ENCODE measurements at places on chromosomes 2 and 18.

DNA sequence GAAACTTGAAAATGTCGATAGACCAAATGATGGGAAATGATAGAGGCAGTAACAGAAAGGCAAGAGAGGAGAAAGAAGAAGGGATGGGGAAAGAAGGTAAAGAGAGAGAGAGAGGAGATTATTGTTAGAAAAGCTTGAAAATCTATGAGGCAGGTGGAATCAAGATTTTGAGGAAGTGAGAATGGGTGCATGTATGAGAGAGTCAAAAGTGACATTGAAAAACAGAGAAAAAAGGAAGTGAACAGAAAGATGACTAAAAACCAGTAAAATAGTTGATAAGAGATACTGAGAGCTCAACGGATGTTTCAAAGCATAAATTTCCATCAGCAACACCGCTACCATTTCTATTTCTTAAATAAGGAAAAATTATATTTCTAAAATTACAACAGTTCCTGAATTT lies 327.4 kb upstream of the CWC22 start:
- no peaks in the 10 kb centered on the region for H3K27me3 ChIP-seq
- no peak overlapping the region for H3K27ac ChIP-seq
- H3K4me1 ChIP-seq, result no peaks in the 10 kb centered on the region
- no peak overlapping the region for H3K4me3 ChIP-seq

- H3K27ac ChIP-seq, result no peak overlapping the region
- H3K4me1 ChIP-seq, result peaks cover 23% of the 10 kb centered on the region
- H3K27me3 ChIP-seq, result no peaks in the 10 kb centered on the region
- peak overlapping the region; percentile 60 for H3K4me3 ChIP-seq
- H3K36me3 ChIP-seq, result no peaks in the 10 kb centered on the region
Measured at GRCh38 chr2:225041207-225041850, 939 bp downstream of the DOCK10 start.

- H3K27ac ChIP-seq, result no peak overlapping the region
- H3K27me3 ChIP-seq, result no peaks in the 10 kb centered on the region
- no peak overlapping the region for H3K4me3 ChIP-seq
- no peaks in the 10 kb centered on the region for H3K36me3 ChIP-seq
- DNase-seq, result no peak
Measured at GRCh38 chr2:21067125-21067524, 23.3 kb upstream of the APOB start.

DNA sequence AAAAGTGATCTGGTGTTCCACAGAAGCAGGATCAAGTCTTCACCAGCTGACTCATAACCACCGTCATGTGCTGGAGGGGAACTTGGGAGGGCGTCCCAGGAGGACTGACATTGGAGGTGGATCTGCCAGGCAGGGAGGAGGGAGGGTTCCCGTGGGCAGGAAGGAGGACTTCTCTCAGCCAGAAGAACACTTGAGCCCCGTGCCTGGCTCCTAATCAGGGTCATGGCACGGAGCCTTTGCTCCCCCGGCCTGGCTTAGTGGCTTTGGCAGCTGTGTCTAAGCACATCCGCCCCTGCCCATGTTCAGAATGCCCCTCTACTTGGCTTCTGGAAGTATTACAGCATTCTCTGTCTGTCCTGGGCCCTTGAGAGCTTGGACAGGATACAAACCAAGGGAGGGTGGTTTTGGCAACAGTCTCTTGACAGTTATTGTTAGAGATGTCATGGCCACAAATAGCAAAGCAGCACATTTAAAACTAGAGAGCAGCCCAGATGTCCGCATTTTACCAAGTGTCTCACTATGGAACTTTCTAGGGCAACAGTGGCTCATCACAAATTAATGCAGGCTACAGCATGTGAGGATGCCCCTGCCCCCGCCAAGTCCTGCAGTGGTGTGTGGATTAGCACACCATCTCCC lies 11.5 kb downstream of the PPP1R7 start:
- DNase-seq, result peak; percentile 95
- no peaks in the 10 kb centered on the region for H3K27me3 ChIP-seq
- no peak overlapping the region for H3K4me3 ChIP-seq
- H3K27ac ChIP-seq, result peak overlapping the region; percentile 66

GRCh38 chr2:209905691-209906090 lies 96.7 kb upstream of the RPE start:
- no peak overlapping the region for H3K27ac ChIP-seq
- H3K4me1 ChIP-seq, result no peaks in the 10 kb centered on the region
- no peaks in the 10 kb centered on the region for H3K36me3 ChIP-seq

DNA sequence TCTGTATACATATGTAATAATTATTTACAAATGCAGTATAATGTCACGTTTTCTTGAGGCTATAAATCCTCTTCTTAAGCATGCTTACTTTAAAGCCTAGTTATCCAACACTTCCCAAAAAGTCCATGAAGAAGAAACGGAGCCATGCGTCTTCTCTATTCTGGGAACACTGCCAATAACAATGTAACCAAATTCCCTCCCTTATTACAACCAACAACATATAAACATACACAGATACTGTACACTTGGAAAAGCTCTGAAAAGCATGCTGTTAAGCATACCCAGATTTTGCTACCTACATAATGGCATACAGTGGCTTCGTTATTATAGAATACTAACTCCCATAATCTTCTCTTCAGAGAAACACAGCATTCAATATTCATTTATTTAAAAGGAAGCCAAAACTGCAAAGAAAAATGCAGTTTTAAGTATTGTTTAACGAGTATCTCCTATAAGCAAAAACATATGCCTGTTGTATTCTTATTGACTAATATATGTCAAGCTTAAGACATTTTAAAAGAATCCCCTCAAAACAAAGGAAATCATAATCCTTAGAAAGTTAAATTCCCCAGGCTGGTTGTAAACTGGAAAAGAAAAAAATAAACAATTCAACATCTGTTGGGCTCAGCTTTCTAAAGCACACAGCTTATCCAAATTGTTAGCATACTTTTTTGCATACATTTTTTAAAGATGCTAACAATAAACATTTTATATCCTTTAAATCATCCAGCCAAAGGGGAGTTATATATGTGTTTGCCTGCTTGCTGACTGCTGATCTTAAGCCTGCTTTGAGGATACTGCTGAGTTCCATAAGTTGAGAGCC lies 83.4 kb downstream of the SLC25A12 start:
- H3K27me3 ChIP-seq, result no peaks in the 10 kb centered on the region
- no peak for DNase-seq
- no peak overlapping the region for H3K4me3 ChIP-seq
- peaks cover 29% of the 10 kb centered on the region for H3K36me3 ChIP-seq

GRCh38 chr2:217756375-217757107 lies 246.3 kb downstream of the TNS1 start:
- H3K27me3 ChIP-seq, result no peaks in the 10 kb centered on the region
- peaks cover 6% of the 10 kb centered on the region for H3K36me3 ChIP-seq
- DNase-seq, result no peak
- H3K4me3 ChIP-seq, result peak overlapping the region; percentile 25
- peaks cover 48% of the 10 kb centered on the region for H3K4me1 ChIP-seq

- no peak for DNase-seq
- peaks cover 2% of the 10 kb centered on the region for H3K4me1 ChIP-seq
- H3K4me3 ChIP-seq, result no peak overlapping the region
- no peaks in the 10 kb centered on the region for H3K36me3 ChIP-seq
- no peaks in the 10 kb centered on the region for H3K27me3 ChIP-seq
Measured at GRCh38 chr2:65576861-65577601, 144.6 kb upstream of the SPRED2 start.

- no peaks in the 10 kb centered on the region for H3K4me1 ChIP-seq
- H3K27me3 ChIP-seq, result no peaks in the 10 kb centered on the region
- H3K36me3 ChIP-seq, result no peaks in the 10 kb centered on the region
- H3K4me3 ChIP-seq, result no peak overlapping the region
- DNase-seq, result no peak
- H3K27ac ChIP-seq, result no peak overlapping the region
Measured at GRCh38 chr2:41294331-41294730, 753.5 kb upstream of the PKDCC start.

DNA sequence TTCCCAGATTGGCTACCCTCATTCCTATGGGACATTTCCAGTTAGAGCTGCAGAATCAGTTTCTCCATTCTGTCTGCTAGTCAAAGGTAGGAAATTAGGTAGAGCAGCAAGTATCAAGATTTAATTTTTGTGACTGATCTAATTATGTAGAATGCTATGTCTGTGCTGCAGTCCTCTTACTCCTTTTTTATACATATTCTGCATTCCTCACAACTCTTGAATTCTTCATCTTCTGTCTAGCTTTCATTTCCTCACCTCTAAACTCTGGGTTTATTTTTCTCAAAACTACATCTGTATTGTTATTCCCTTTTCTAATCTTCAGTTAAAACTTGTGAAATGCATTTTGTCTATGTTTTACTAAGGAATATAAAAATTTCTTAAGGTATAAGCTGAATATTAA lies 8.6 kb downstream of the SGO2 start:
- no peak for DNase-seq
- H3K4me3 ChIP-seq, result no peak overlapping the region
- no peaks in the 10 kb centered on the region for H3K36me3 ChIP-seq
- no peaks in the 10 kb centered on the region for H3K27me3 ChIP-seq

- no peak for DNase-seq
- peaks cover 17% of the 10 kb centered on the region for H3K4me1 ChIP-seq
- H3K27ac ChIP-seq, result no peak overlapping the region
- H3K4me3 ChIP-seq, result no peak overlapping the region
- H3K36me3 ChIP-seq, result no peaks in the 10 kb centered on the region
- no peaks in the 10 kb centered on the region for H3K27me3 ChIP-seq
Measured at GRCh38 chr2:213164263-213164662, 12.9 kb upstream of the IKZF2 start.

- peaks cover 52% of the 10 kb centered on the region for H3K4me1 ChIP-seq
- no peaks in the 10 kb centered on the region for H3K36me3 ChIP-seq
- H3K27ac ChIP-seq, result peak overlapping the region; percentile 74
- DNase-seq, result no peak
Measured at GRCh38 chr18:48749768-48750167, 201.0 kb downstream of the SMAD7 start.

DNA sequence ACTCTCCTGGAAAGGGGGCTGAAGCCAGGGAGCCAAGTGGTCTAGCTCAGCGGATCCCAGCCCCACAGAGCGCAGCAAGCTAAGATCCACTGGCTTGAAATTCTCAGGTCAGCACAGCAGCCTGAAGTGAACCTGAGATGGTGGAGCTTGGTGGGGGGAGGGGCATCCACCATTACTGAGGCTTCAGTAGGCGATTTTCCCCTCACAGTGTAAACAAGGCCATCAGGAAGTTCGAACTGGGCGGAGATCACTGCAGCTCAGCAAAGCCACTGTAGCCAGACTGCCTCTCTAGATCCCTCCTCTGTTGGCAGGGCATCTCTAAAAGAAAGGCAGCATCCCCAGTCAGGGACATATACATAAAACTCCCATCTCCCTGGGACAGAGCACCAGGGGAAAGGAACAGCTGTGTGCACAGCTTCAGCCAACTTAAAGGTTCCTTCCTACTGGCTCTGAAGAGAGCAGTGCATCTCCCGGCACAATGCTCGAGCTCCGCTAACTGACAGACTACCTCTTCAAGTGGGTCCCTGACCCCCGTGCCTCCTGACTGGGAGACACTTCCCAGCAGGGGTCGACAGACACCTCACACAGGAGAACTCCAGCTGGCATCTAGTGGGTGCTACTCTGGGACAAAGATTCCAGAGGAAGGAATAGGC lies 282.3 kb upstream of the EPC2 start:
- H3K4me1 ChIP-seq, result no peaks in the 10 kb centered on the region
- DNase-seq, result no peak
- no peaks in the 10 kb centered on the region for H3K36me3 ChIP-seq
- no peak overlapping the region for H3K27ac ChIP-seq

DNA sequence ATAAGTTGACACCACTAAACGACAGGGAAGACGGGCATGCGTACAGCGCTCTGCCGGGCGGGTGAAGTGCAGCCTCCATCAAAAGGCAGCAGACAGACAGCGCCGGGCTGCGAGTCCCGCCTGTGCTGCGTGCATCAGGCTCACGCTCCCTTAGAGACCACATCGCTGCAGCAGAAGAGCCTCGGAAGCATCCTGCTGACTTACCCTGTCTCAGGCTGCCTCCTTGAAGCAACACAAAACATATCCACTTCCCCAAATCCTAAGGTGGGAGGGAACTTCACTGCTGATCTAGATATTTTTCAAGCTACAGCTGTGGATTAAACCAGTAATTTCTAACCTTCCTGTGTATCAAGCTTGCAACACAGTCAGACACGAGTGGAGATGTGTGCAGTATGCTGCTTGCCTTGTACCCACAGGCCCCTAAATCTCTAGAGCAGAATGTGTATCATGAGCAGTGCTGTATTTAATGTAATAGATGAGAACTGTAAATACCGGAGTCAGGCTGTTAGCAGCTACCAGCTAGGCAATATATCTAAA lies 6.4 kb downstream of the MYT1L start:
- no peak for DNase-seq
- no peak overlapping the region for H3K27ac ChIP-seq
- H3K27me3 ChIP-seq, result no peaks in the 10 kb centered on the region
- no peaks in the 10 kb centered on the region for H3K36me3 ChIP-seq
- H3K4me1 ChIP-seq, result no peaks in the 10 kb centered on the region

- H3K4me3 ChIP-seq, result no peak overlapping the region
- no peaks in the 10 kb centered on the region for H3K27me3 ChIP-seq
- no peak for DNase-seq
Measured at GRCh38 chr18:9571546-9571945, 42.8 kb downstream of the PPP4R1 start.

GRCh38 chr2:9164112-9164608 lies 42.5 kb upstream of the ASAP2 start:
- DNase-seq, result no peak
- H3K27me3 ChIP-seq, result no peaks in the 10 kb centered on the region
- no peaks in the 10 kb centered on the region for H3K36me3 ChIP-seq
- no peak overlapping the region for H3K4me3 ChIP-seq

DNA sequence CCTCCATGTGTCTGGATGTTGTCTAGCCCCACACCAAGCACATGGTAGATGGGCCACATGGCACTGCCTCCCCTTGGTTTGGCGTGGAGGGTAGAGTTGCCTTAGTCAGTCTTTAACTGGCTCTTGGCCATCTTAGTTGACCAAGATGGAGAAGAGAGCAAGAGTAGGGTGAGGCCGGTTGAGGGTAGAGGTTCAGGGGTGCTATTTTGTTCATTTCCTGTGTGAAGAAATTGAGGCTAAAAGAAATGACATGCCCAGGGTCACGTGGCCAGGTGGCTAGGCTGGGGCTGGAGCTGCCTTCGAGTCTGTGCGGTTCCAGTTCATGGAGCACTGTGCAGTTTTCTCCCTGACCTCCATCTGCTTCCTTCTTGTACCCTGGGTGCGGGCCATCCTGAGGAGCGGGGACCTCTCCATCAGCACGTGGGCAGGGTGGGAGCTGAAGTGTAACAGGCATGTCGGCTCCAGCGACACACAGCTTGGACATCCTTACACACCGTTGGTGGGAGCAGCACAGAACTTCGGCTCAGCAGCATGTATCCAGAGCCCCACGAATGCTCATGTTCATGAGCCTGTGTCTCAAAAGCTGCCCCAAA lies 213.2 kb downstream of the GBX2 start:
- H3K27ac ChIP-seq, result no peak overlapping the region
- H3K27me3 ChIP-seq, result no peaks in the 10 kb centered on the region
- no peak overlapping the region for H3K4me3 ChIP-seq
- no peak for DNase-seq
- peaks cover 6% of the 10 kb centered on the region for H3K4me1 ChIP-seq
- H3K36me3 ChIP-seq, result no peaks in the 10 kb centered on the region

Measured in esophagus muscularis mucosa (tissue), 4 donors.